ENCODE measurements at places on chromosomes 3 and 15.

- DNase-seq = no peak
These were observed 51.3 kb downstream of the MYLK start for GRCh38 chr3:123832692-123833397.

- DNase-seq = no peak
These were observed 112.0 kb downstream of the LIPC start for GRCh38 chr15:58543664-58544335.

DNA sequence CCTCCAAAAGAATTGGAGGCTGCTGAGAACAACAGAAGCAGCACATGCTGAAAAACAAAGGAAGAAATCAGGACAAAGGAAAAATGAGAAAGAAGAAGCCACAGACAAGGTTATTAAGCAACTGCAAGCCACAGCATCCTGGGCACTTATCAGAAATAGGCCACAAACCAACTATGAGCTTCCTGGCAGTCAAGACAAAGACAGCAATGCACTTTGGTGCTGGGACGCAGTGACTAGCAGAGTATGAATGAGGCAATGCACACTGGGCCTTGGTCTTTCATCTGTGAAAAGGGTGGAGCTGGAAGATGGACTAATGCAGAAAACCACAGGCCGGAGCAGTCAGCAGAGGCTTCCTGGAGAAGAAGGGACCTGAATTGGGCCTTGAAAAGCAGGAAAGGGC, 56.0 kb upstream of the LINGO1 start:
- DNase-seq = peak; percentile 25

DNA sequence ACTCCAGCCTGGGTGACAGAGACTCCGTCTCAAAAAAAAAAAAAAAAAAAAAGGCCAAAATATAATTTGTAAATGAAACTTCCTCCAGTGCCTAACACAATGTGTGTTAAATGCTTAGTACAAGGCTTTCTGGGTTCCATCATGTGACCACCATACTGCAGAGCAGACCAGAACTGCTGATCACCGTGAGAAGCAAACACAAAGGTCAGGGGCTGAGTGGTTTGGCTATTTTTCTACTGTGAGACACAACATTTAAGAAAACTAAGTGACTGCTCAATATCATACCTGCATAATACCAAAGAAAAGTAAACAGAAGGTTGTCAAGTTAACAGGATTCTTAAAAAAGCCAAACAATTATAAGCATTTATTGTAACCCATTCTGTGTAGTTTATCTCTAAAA, 13.2 kb downstream of the ABCC5 start:
- no peak for DNase-seq

DNA sequence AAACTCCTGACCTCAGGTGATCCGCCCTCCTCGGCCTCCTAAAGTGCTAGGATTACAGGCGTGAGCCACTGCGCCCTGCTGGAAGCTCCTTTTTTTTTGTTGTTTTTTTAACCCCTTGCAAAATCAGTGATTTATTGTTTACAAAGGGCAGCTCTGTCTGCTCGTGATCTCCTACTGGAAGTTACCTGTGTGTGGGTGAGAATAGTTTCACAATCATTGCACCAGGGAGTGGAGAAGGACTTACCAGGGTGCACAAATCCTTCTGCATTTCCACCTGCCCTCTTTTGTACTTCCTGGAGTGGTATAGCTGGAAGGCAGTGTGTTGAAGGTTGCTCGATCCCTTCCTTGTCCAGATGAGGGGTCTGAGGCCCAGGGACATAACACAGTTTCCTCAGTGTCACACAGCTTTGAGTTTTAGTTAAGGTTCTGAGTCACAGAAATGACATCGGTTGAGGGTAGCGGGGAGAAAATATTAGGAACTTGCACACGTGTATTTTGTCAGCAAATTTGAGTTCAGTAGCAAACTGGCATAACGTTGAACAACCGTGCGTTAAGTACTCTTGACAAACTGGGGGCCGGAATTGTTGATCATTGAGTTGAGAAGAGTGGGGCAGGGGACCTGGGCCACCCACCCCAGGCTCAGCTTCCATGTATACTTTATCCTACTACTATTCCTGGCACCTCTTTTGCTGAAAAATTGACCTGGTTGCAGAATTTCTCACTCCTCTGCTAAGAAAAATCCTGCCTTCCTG, 11.3 kb upstream of the TRAK1 start:
- DNase-seq = no peak

GRCh38 chr15:90309020-90309419, 43.1 kb upstream of the ZNF774 start:
- DNase-seq = peak; percentile 16

- no peak for DNase-seq
These were observed 539 bp upstream of the MGLL start for GRCh38 chr3:127822682-127823425.

All from hematopoietic multipotent progenitor cell treated with erythropoietin and hydrocortisone succinate and interleukin-3 and kit ligand, for 6 days (in vitro differentiated cells).